ENCODE measurements at places on chromosomes 2 and 18.

DNA sequence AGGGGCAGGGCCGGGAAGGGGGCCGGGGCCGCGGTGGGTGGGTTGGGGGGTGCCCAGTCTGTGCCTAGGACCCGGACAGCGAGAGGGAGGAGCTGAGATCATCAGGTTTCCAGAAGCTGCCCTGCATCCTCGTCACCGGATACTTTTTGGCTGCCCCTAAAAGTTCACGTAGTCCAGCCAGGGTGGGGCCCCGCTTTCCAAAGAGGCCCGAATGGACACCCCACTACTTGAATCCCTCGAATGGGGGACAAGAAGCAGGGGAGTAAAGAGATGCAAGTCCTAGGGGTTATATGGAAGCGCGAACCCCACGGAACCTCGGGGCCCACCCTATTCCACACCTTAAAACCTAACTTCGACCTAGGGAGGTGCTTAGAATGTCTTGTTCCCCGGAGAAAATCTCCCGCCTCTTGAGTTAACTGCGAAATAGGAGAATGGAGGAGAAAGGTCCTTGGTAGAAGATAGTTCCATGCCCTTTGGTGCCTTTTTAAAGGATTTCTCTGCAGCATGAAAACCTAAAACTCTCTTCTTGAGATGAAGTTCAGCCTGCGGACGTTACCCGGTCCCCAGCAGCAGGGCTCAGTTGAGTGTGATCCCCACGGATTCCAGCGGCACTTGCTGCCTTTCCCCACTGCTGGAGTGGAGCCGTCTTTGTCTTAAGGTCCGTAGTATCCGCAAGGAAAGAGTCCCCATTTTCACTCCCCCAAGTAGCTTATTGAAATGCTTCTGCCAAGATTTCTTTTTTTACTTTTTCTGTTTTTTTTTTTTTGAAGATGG lies 2.1 kb upstream of the RNF152 start:
- DNase-seq: no peak

GRCh38 chr2:1478311-1479305 lies 65.3 kb downstream of the TPO start:
- no peak for DNase-seq

DNA sequence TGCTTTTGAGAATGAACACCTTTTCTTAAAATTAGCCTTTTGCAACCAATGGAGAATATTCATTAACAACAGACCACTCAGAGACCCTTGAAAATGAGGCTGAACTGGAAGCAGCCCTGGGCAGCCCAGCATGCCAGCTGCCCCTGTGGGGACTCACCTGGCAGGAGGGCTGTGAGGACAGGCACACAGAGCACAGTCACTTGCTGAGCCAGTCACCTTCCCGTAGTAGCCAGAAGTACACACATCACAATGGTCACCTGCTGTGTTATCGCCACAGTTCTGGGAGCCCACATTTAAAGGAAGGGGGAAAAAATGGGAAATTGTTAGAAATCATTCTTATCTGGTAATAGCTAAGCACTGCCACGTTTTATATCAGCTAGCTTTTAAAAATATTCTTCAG lies 115.5 kb downstream of the LAMA1 start:
- no peak for DNase-seq

DNA sequence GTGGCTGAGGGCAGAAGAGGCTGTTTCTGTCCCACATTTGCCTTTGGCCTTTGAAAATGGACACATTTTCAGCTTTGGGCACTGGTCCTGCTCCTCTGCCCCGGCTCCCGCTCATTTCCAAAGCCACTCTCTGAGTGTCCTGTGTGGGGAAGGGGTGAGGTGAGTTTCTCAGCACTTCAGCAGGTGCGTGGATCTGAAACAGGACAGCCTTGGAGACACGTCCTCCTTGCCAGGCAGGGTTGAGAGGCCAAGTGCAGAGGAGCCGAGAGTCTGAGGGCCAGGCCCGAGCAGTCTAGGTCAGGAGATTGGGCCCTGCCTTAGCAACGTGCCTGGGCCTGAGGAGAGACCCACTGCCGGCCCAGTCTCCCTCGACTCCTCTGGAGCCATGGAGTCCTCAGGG lies 21.9 kb upstream of the ALPI start:
- DNase-seq: no peak

DNA sequence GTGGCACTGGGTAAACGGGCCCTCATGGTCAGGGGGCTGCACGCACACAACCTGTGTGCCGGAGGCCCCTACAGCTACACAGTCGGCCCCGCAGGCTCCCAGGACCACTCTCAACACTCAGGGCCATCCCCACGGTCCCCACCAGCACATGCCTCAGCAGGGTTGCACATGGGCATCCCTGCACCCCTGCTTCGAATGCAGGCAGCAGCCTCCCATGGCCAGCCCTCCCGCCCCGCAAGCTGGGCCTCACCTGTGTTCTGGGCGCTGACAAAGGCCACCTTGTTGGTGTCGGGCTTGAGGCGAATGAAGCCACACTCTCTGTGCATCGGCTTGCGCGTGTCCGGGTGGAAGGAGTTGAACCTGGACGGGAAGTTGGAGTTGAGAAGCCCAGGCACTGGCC lies 34.2 kb downstream of the THAP4 start:
- DNase-seq: no peak

GRCh38 chr2:84849271-84849952 lies 31.5 kb downstream of the TRABD2A start:
- DNase-seq: no peak
